ENCODE measurements at places on chromosomes 11 and 22. TPM values are rescaled to one million over a fixed set of nuclear protein-coding genes. Genes with fewer than 3 reads are reported as not detected.
A peak's percentile ranks its signal among the peaks of the same experiment; 100 is the strongest.

GRCh38 chr11:11463405-11463804, 110.4 kb upstream of the CSNK2A3 start:
- no peak overlapping the region for H3K4me3 ChIP-seq
- no peak overlapping the region for H3K27ac ChIP-seq
- H3K27me3 ChIP-seq = no peaks in the 10 kb centered on the region
- no peaks in the 10 kb centered on the region for H3K36me3 ChIP-seq
- H3K4me1 ChIP-seq = no peaks in the 10 kb centered on the region
- no peak for DNase-seq

GRCh38 chr22:30238661-30239487, 7.7 kb downstream of the LIF start:
- H3K36me3 ChIP-seq = no peaks in the 10 kb centered on the region
- H3K4me1 ChIP-seq = peaks cover 20% of the 10 kb centered on the region
- H3K27me3 ChIP-seq = no peaks in the 10 kb centered on the region
- no peak overlapping the region for H3K4me3 ChIP-seq
- no peak for DNase-seq

DNA sequence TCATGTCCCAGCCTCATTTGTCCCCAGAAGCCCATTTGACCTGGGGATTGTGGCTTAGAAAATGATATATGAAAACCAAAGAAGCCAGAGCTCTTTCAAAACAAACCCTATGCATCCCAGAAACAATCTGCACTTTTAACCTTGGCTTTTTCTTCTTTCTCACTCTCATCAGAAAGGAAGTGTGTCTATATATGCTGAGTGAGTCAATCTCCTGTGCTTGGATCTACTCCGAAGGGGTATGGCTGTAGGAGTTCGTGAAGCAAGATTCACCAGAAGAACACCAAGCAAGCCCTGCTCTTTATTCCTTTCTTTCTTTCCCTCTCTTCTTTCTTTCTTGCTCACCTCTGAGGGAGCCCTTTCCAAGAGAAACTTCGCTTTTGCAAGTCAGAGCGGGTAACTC, 636 bp downstream of the PAMR1 start:
- peaks cover 14% of the 10 kb centered on the region for H3K27me3 ChIP-seq
- no peak for DNase-seq
- no peak overlapping the region for H3K27ac ChIP-seq
- no peaks in the 10 kb centered on the region for H3K36me3 ChIP-seq
- H3K4me1 ChIP-seq = peaks cover 4% of the 10 kb centered on the region
- peak overlapping the region; percentile 31 for H3K4me3 ChIP-seq

DNA sequence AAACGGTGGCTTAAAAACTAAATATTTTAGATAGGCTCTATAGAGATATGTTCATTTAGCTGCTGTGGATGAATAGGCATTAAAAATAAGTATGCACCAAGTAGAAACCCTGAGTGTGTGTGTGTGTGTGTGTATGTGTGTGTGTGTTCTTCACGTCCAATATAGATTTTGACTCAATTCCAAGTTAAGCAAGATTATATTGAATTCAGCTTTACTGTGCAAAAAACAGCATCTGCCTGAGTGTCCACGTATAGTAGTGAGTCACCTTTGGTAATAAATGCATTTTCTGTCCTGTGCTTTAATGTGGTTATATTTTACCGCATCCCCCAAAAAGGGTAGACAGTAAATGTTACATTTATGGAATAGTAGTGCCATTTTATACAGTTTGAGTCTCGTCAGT, 71.2 kb downstream of the PDHX start:
- peak; percentile 39 for DNase-seq
- no peak overlapping the region for H3K4me3 ChIP-seq
- H3K4me1 ChIP-seq = peaks cover 15% of the 10 kb centered on the region
- no peaks in the 10 kb centered on the region for H3K27me3 ChIP-seq
- H3K27ac ChIP-seq = no peak overlapping the region

GRCh38 chr11:47278769-47279168, 8.8 kb downstream of the MADD start:
- H3K4me1 ChIP-seq = no peaks in the 10 kb centered on the region
- H3K27me3 ChIP-seq = no peaks in the 10 kb centered on the region
- no peak overlapping the region for H3K27ac ChIP-seq
- no peak overlapping the region for H3K4me3 ChIP-seq
- H3K36me3 ChIP-seq = peaks cover 91% of the 10 kb centered on the region

DNA sequence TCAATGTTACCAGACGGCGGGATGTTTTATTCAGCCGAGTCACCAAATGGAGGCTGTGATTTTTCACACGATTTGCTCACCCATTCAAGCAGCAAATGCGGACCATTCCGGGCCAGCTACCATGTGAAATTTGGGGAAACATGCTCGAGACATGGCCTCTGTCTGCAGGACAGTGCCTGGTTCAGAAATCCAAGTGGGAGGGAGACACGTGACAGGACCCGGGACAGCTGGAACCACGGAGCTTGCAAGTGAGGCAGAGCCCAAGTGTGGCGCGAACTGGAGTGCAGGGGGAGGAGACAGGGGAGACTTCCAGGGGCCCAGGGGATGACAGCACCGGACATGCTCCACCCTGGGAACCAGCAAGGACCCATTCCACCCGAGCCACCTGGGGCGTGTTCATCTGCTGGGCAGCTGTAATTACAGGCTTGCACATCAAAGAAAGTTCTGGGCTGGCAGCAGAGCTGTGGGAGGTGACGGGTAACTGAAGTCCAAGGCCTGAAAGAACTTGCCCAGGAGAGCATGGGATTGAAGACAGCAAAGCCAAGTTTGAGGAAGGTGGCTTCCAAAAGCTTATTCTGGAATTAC, 16.5 kb downstream of the CERK start:
- no peak for DNase-seq
- H3K4me3 ChIP-seq = no peak overlapping the region
- H3K27ac ChIP-seq = no peak overlapping the region
- H3K4me1 ChIP-seq = peaks cover 7% of the 10 kb centered on the region
- no peaks in the 10 kb centered on the region for H3K27me3 ChIP-seq
- peaks cover 34% of the 10 kb centered on the region for H3K36me3 ChIP-seq

DNA sequence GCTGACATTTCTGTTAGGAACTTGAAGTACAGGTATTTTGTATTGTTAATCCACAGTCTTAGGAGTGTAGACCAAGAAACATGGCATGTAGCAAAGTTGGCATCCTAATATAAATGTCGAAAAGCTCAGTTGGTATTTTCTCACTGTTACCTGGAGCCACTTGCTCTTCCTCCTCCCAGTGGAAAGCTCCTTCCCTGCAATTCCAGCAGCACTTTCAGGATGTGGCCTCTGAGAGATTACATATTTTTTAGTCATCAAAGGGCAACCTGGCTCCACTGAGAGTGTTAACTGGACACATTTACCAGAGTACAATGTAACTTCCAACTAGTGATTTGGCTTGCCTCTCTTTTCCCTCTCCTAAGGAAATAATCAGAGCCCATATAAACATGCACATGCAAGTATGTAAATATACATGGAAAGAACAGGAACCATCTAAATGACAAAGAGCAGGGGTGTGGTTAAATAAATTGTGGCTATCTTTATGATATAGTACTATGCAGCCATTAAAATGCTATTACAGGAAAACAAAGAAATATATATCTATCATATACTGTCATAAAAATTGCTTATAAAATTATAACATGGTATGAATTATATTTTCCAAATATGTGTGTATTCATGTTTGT, 14.3 kb upstream of the EED start:
- no peaks in the 10 kb centered on the region for H3K4me1 ChIP-seq
- H3K36me3 ChIP-seq = no peaks in the 10 kb centered on the region
- no peaks in the 10 kb centered on the region for H3K27me3 ChIP-seq

DNA sequence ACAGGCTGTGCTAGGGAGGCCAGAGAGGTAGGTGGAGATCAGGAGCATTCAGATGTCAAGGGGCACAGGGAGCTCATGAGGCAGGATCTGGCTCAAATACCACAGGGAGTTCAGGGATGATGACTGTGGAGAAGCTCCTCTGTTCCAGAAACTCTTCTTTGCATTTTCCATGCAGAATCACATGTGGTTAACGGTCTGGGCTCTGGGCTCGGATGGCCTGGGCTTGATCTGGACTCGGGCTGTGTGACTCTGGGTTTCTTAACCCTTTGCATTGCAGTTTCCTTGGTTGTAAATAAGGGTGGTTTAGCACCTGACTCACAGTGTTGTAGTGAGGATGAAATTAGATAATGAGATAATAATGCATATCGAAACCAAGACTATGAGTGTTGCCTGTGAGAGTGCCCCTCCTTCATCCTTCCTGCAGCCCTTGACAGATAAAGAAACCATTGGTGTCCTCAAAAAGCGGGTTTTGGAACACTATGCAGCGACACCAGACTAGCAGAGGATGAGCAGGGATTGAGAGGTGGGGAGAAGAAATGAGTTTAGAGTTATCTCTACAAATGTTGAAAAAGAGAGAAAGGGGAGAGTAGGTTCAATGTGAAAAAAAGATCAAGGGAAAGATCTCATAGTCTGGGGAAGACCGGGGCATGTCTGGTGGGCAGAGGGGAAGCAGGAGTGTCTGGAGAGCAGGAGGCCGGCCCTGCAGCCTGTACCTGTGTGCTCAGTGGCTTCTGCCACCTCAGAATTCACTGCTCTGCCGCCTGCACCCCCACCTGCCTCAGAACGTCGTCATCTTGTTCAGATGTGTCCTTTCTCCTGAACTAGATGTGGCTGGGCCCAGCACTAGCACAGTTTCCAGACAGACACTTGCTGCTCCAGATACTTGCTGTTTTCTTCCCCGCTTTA, 197.8 kb upstream of the SORL1-AS1 start:
- no peak overlapping the region for H3K4me3 ChIP-seq
- H3K36me3 ChIP-seq = no peaks in the 10 kb centered on the region
- H3K4me1 ChIP-seq = peaks cover 19% of the 10 kb centered on the region
- H3K27ac ChIP-seq = no peak overlapping the region
- DNase-seq = no peak

DNA sequence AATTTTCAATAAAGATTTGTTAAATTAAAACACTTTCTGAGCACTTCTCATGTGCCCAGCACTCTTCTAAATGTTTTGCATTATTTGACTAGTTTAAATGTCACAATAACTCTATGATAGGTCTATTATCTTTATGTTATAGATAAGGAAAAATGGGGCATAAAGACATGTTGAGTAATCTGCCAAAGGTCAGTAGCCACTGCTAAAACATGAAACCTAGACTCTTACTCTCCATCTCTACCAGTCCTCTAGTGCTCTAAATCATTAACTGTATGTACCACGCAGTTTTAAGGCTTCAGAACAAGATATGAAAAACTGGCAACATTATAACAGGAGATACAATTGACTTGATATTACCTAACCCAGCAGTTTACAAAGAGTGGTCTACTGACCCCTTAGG, 6.9 kb downstream of the RAB6A start:
- H3K4me1 ChIP-seq = peaks cover 19% of the 10 kb centered on the region
- no peak overlapping the region for H3K27ac ChIP-seq
- no peaks in the 10 kb centered on the region for H3K36me3 ChIP-seq
- H3K4me3 ChIP-seq = no peak overlapping the region

DNA sequence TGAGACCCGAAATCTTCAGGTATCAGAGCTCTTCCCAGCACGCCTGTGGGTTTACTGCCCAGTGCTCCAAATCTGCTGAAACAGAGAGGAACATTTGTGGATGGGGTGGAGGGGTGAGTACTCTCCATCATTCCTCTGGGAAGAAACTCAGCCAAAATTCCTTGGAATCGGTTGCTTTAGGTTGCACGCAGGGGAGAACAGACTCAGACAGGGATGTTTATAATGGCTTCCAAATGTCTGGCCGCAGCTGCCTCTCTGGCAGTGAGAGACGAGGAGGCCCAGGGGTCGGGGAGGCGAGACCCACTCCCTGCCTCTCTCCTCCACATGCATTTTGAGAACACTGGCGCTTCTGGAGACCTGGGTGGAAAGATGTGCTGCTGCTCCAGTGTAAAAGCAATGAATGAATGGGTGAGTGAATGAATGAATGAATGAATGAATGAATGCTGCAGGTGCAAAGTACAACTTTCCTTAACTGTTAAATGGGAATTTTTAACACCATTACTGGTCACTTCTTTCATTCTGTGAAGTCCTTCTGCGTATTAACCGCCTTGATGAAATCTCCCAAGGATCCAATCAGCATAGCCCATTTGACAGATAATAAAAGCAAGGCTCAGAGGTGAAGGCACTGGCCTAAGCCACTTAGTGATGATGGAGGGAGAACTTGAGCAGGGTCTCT, 437.4 kb downstream of the MIAT start:
- no peaks in the 10 kb centered on the region for H3K36me3 ChIP-seq
- DNase-seq = no peak
- no peak overlapping the region for H3K4me3 ChIP-seq
- H3K27me3 ChIP-seq = peaks cover 24% of the 10 kb centered on the region

OR10A2 gene
- not detected for total RNA-seq

PTGDR2 gene
- total RNA-seq = not detected
